ENCODE measurements at places on chromosomes 3 and 15.

DNA sequence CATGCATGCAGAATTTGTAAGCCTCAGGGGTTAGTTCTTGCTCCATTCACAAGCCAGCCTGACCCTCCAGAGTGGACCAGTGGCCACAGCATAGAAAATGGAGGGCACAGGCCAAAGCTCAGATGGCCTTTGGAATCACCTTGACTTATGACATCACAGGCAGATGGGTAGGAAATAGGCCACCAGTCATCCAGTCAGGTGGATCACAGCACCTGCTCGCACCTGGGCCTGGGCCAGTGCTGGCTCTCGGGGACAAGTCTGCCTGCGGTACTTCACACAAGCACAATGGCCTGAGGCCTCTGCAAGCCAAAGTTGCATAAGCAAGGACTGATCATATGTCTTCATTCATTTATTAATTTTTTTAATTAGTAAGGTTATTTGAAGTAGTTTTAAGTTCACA, 39.3 kb downstream of the PPCDC start:
- no peak for DNase-seq

GRCh38 chr3:194843556-194843955, 157.9 kb downstream of the FAM43A start:
- DNase-seq = no peak

- DNase-seq = peak; percentile 69
Observed at GRCh38 chr3:161069511-161070251, 35.5 kb downstream of the B3GALNT1 start.

DNA sequence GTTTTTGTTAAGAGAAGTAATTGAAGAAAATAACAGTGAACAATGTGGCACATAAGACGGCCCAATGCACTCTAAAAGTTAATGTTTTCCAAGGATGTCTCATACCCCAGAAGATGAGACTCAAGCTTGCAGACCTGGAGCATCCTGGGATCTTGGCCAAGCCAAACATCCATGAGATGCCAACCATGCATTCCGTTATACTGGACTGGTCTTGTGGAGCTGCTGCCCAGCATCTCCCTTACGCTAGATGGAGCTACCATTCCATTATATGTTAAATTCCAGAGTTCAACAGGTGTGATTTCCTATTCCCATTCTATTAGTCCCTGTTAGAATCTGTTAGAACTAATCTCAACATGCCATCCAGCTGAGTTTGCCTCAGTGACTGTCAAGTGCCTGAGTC, 181.8 kb downstream of the PDCD6IP start:
- peak; percentile 50 for DNase-seq

GRCh38 chr3:123750209-123750608, 133.9 kb downstream of the MYLK start:
- no peak for DNase-seq

- DNase-seq = no peak
Observed at GRCh38 chr3:120151791-120152190, 57.5 kb upstream of the GSK3B start.
